ENCODE measurements at places on chromosomes 13 and 19.

DNA sequence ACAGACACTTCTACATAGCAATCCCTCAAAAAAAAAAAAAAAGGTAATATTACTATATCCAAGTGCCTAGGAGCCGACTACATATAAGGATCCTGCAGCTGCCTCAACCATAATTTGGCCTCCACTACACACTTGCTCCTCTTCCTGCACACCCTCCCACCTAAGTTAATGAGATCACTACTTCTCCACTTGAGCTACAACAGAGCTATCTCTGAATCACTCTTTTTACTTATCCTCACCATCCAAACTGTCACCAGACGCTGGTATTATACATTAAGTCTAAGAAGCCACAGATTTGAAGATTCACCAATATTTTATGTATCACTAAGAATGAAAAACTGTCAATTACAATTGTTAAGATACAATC is 8.3 kb downstream of the OBI1 start:
- DNase-seq = no peak

- DNase-seq = peak; percentile 22
These were observed 39.6 kb downstream of the LTBP4 start for GRCh38 chr19:40640744-40641143.

DNA sequence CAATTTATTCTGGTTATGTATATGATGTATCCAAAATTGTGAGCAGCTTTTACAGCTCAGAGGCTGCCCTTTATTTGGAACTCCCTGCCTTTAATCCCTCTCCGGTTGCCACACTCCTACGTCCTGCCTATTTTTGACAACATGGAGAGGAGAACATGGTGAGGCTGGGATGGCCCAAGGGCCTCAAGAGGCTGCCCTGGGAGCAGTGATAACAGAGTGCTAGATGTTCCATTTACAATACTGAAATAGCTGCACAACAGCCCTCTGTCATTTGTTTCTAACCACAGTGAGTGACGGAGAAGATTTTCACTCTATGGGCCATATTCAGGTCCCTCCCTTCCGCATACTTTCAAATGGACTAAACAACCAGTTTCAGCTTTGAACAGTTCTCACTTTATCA is 33.4 kb downstream of the STARD13 start:
- no peak for DNase-seq

GRCh38 chr19:38335949-38336637 is 463 bp downstream of the CATSPERG start:
- peak; percentile 94 for DNase-seq

DNA sequence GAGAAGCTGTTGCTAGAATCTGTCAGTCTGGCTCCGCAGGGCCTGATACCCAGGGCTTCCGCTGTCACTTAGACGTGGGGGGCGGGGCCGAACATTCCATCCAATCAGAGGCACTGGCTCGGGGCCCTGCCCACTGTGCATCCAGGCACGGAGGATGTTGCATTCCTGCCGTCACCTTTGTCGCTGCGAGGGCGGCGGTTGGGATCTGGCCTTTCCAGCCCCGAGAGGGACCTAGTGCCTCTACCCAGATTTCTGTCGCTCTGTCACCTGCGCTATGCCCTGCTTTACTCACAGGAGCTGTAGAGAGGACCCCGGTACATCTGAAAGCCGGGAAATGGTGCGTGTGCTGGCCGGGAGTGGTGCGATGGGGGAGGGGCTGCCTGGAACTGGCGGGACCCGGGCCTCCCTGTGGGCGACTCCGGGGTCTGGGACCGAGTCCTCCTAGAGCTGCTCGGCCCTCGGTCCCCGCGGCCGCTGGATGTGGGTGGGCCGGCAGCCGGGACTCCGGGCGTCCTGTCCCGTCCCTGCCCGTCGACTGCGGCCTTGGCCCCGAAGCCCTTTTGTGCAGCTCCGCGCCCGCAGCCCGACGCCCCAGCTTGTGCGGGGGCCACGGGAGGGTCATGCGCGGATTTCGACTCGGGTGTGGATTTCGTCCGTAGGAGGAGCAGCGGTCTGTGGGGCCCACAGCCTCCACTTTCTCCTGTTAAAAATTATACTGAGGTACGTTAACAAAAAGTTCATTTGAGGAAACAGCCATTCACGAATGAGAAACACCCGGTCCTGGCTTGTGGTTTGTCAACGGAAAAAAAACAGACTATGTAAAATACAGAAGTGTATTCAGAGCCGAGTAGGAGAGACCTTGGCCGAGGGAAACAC is at the start of gene ZNF439:
Gene ZNF439, plus strand, starts transcription at position 133 of the 876 bp plus-strand sequence. Its CDS starts 142 bp downstream, at position 275.
- DNase-seq = peak; percentile 72

DNA sequence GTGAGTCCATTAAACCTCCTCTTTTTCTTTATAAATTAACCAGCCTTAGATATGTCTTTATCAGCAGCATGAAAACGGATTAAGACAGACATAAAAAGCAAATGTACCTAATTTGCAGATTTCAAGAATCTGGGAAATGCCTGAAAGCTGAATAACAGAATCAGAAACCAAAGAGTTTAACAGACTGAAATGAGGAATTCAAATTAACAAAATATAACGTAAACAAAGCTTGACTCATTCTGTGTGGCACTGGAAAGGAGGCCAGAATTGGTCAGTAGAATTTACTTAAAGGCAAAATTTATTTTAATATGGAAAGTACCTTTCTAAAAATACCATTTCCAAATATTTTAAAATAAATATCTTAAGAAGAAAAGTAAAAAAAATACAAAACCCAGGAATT is 540.6 kb upstream of the HTR2A start:
- peak; percentile 77 for DNase-seq

DNA sequence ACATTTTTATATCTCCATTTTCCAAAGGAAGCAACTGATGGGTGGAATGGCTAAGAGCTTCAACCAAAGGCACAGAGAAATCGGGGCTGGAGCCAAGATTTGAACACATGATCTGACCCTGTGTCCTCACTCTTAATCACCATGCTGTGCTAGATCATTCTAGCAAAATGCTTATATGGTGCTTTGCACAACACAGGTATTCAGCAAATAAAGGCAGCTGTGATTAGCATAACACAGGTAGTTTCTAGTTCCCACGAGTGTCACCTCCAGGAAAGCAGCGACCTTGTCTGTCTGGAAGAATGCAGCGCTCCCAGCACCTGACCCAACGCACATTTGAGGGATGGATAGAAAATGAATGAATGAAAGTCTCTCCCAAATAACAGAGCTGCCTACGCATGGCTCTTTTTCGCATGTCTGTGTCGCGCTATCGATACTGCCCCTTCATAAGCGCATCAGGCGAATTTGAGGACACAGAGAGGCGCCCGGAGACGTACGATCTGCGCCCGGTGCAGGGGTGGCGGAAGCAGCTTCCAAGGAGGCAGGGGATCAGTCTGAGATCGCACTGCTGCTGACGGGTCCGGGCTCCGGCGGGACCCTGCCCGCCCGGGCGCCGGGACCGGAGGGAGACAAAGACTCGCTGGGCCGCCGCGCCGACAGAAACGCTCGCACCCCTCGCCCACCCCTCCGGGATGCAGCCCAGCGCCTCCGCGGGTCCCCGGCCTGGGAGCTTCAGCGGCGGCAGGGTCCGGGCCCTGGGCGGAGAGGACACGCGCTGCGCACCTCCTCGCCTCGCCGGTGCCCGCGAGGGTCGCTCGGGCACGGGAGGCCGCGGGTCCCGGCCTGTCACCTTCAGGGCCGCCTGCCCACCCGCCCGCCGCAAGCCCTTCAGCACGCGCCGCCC is 609 bp downstream of the EPS15L1 start:
- DNase-seq = peak; percentile 53

DNA sequence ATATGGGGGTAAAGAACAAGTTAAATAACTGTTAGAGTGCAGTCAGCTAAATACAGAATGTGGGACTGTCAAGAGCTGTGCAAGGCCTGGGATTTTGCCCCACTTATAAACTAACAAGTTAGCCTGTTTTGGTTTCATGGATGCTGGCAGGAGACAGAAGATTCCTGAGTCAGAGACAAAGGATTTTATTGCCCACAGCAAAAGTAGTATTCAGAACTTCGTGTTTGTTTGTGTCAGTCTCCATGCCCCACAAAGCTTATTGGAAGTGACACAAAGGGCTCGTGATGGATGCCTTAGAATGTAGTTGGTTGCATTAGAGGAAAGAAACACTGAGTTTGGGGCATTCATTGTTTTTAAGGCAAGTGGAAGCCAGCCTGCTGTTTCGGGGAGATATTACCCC is 22.2 kb upstream of the SPRYD7 start:
- DNase-seq = peak; percentile 39

- DNase-seq = peak; percentile 52
These were observed 1.1 kb downstream of the ZNF850 start for GRCh38 chr19:36771261-36772231.

DNA sequence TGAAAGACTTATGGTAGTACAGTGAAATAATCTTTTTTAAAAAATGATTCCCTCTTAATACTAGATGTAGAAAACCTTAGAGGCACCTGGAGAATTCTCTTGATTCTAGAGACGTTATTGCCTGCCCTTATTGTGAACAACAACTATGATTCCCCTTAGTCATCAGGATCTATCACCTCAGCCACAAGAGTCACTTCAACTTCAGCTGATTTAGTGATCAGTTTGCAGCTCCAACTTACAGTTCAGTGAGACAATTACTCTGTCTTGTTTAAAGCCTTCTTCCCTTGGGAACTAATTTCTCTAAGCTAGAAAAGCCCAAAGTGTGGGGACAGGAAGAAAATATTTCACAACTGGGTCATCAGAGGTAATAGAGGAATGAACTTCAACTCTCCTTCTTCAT is 254.3 kb upstream of the SLITRK1 start:
- no peak for DNase-seq

DNA sequence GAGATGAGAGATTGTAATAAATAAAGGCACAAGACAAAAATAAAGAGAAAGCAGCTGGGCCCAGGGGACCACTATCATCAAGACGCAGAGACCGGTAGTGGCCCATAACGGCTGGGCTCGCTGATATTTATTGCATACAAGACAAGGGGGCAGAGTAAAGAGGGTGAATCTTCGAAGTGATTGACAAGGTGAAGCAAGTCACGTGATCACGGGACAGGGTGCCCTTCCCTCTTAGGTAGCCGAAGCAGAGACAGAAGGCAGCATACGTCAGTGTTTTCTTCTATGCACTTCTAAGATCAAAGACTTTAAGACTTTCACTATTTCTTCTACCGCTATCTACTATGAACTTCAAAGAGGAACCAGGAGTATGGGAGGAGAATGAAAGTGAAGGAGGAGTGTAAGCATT is 4.6 kb upstream of the PRKCG start:
- DNase-seq = peak; percentile 32

DNA sequence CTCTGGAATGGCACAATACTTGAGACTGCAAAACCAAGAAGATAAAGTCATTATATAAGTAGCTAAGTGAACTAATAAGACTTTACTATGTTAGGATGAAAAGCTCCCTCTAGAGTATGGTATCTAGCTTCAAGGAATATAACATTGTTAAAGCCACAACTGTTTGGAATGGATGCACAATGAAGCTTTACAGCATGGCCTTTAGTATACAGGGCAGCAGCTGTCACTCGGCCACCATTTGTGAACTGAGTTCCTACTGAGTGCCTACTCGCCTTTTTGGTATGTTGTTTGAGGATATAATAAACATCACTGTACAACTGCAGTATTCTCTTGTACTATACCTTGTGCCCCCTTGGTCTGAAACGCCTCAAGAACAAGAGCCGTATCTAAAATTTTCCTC is 6.8 kb downstream of the ALG5 start:
- DNase-seq = no peak

GRCh38 chr13:36822785-36823184 is 3.8 kb downstream of the RFXAP start:
- no peak for DNase-seq

- DNase-seq = no peak
These were observed 56.5 kb downstream of the CDK8 start for GRCh38 chr13:26310470-26310869.

GRCh38 chr19:39413911-39414608 is 1.6 kb downstream of the PLEKHG2 start:
- DNase-seq = peak; percentile 40

DNA sequence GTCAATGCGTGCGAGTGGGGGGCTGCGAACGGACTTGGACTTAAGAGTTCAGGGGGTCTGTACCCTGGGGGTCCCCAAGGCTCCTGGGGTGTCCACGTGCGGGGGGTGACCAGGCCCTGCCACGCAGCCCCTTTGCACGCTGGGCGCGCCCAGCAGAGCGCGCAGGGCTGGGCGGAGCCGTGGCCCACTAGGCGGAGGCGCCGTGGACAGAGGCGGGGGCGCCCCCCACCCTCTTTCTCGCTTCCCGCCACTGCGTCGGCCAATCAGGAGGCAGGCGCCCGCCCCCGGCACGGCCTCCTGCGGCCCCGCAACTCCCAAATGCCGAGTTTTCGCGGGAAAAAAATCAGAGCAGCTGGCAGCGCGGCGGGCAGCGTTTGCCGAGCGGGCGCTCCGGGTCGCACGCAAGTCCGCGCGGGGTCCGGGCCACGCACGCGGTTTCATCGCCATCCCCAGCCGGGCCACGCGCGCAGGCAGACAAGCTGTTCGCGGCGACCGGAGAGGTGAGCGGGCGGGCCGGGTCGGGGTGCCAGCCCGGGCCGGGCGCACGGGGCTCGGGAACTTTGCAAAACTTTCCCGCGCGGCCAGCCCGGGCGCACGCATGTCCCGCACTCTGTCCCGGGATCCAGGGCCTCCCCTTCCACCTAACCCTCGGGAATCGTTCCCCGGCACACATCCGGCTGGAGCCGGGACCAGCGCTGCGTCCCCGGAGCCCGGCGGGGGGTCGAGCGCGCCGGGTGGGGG is at the start of gene UHRF1:
Gene UHRF1, plus strand, starts transcription at position 346 of the 741 bp plus-strand sequence. CDS start 1,385 bp downstream, outside the sequence.
- DNase-seq = no peak
